ENCODE measurements at places on chromosomes 16 and 17.

DNA sequence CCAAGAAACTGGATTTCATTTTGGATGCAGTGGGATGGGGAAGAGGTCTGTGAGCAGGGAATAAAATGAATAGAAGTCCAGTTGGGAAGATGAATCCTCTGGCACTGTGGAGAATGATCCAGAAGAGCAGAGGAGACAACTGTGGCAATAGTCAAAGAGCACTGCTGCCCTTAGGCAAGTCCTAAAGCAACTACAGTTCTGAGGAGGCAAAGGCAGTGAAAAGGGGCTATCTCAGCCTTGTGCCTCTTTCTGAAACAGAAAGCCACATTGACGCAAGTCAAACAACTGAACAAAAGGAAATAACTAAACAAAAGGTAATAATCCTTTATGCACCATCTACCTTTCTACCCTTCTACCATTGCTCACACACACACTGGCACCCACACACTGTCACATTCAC, 238.0 kb upstream of the AXIN2 start:
- no peak for DNase-seq

DNA sequence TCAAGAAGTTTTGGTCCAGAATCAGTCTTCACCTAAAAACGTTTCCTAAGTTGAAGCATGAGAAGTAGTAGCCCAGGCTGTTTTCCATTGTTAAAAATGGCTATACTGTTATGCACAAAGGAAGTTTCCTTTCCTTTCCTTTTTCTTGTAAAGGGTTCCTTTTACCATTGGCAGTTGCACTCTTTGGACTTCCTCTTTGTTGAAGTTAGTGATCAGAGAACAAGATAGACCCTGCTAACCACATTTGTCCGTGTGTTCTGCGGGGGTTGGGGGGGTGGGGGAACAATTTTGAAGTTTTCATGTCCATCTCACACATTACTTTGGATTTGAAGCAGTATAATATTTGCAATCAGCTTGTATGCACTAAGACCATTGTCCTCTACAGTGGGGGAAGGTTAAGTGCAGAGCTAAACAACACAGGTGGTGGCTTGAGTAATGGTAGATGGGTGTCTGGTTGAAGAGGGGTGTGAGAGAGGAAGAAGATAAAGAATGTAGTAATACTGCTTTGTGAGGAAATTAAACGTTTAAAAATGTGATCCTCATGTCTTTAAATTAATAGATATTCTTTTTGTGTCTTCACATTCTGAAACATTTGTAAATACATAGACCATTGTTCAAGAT, 1.4 kb downstream of the LPCAT2 start:
- no peak for DNase-seq

DNA sequence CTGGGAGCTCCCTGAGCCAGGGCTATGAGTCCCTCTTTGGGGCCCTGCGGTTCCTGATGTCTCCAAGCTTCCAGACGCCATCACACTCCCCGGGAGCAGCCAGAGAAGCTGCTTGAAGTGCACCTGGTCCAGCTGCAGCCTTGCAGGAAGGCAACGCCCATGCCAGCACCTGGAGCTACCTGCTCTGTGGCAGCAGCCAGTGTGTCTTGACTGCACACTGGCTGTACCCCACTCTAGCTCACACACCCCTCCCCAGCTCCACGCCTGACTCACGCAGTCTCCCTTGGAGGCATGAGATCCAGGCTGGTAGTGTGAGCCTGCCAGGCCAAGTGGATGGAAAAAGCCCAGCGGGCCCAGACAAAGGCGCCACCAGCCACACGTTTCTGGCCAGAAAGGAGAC, 63.3 kb downstream of the USP32 start:
- DNase-seq, result no peak

DNA sequence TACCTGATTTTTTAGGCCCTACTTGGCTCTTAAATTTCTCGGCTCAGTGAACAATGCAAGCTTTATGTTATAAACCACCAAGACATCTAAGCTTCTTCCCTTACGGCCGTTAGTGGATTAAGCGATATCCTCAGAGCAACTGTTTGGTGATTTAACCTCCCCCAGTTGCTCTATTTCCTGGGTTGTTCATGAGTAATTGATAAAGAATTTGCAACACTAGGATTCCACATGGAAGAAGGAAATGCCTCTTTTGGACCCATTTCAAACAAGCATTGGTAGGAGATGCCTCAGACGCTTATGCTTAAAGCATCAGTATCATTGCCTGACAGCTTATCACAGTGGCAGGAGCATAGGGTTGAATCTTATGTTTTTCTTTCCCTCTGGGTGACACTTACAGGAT, 65.3 kb downstream of the RBFOX1 start:
- no peak for DNase-seq

- no peak for DNase-seq
Measured at GRCh38 chr17:45939395-45939794, 45.0 kb downstream of the MAPT start.

All from 8988T (cell line).